ENCODE measurements at places on chromosomes 5 and 9. TPM values are rescaled to one million over a fixed set of nuclear protein-coding genes. Genes with fewer than 3 reads are reported as not detected.

The NDOR1 gene
- 105 TPM for total RNA-seq

The SLC6A3 gene
- total RNA-seq: not detected

The S100Z gene
- not detected for total RNA-seq

The MYMK gene
- not detected for total RNA-seq

The PCDHB8 gene
- 0.58 TPM for total RNA-seq

The IL4 gene
- not detected for total RNA-seq

The CD72 gene
- not detected for total RNA-seq

The COL23A1 gene
- 3.6 TPM for total RNA-seq

The CDKN2A gene
- not detected for total RNA-seq

The FST gene
- total RNA-seq: 11.6 TPM

The NUP214 gene
- 34.4 TPM for total RNA-seq

The LCN12 gene
- not detected for total RNA-seq

The OR2Y1 gene
- not detected for total RNA-seq

DNA sequence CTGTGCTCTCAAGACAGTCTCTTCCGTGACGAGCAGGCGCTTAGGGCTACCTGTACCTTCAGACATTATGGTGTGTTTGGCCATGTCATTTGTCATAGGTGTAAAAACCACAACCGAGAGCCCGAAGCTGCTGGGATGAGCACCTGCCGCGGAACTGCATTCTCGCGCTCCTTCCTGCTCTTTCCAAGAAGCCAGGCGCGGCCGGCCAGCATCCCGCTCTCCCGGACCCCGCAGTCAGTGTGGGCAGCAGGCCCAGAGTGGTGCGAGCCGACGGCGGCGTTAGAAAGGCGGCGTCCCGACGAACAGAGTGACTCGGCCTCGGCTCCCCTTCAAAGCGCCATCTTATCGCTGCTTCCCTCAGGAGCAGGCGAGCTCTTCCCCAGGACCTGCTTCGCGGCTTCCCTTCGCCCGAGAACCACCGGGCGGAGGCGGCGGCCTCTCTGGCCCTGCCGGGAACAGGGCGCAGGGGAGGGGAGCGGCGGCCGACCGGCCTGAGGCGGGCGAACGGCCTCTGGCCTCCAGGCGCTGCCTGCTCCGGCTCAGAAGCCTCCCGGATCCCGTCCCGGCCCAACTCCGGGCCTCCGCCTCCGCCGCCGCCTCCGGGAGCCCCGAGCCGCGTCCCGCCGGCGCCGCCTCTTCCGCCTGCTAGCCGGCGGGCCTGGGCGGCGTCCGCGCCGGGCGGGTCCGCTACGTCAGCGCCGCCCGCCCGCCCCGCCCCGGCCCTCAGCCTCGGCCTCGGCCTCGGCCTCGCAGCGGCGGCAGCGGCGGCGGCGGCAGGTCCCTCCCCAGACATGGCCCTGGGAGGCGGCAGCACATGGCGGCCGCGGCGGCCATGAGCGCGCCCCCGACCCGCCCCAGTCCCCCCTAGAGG, at the start of gene FAM120A:
TSS of gene FAM120A (plus strand) at position 741 of the 871 bp plus-strand sequence. CDS start 231 bp downstream, outside the sequence.
- peak; percentile 96 for DNase-seq

GRCh38 chr9:128078504-128079434, 10.7 kb downstream of the SLC25A25 start:
- peak; percentile 48 for DNase-seq

GRCh38 chr5:158482125-158482524, 617.6 kb downstream of the EBF1 start:
- DNase-seq: no peak

- DNase-seq: no peak
Observed at GRCh38 chr5:141663506-141663905, 12.3 kb upstream of the FCHSD1 start.

DNA sequence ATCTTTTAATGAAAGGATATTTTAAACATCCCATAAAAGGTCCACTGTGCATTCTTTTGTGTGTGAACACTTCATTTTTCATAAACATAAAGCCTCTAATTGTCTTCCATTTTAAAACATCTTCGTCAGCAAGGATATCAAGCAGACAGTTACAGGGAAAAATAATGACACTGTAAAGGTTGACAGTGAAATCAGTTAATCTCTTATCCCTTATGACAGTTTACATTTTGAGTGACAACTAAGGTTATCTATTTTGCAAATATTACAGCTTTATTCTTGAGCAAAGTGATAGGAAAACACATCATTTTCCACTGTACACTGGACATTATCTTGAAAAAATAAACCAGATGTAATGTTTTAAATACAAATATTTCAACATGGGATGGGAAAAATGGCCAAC, 28.7 kb upstream of the EFNA5 start:
- no peak for DNase-seq

GRCh38 chr5:142320851-142321560, 3.8 kb downstream of the SPRY4 start:
- no peak for DNase-seq

DNA sequence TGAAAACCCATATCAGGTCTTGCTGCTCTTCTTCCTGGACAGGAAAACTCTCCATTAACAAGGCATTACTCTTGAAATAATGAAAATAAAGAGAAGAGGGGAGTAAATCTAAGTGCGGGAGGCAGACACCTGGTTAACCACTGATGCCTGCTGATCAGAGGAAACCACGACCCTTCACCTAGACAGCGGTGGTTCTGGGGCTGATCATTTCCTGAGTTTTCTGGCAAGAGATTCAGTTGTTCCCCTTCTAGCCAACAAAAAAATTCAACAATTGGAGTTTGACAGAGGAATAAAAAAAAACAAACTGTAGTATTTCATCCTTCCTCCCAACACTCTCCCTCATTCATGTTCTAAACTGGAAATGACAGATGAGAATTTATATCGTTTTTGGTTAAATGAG, 3.0 kb downstream of the RLN2 start:
- no peak for DNase-seq

DNA sequence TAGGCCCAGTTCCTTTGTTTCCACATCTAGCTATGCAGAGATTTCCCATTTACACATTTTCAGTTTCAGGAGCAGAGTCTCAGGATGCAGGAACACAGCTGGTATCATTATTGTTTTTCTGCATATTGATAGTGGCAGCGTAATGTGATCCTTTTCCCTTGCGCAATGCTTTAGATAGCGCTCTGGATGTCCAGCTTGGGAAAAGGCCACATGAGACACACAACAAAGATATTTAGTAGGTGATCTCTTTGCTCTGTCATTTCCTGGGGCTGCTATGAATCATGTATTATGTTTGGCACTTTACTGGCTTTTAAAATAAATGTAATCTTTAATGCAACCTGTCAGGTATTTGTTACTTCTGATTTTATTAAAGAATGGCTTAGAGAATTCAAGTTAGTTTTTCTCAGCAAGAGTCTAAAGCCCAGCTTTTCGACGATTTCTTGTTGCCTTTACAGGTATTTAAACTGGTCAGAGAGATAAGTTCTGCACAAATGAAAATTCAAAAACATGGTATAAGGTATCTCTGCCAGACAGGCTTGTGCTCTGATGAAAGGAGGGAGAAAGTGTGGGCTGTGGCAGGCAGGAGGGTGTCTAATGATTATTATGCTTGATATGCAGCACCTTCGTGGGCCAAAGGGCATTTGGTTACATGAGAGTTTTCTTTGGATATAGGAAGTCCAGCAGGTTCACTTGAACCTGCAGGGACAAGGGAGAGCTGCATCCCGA, 42.2 kb downstream of the PTTG1 start:
- DNase-seq: peak; percentile 26

- no peak for DNase-seq
Observed at GRCh38 chr9:124544535-124544934, 37.3 kb upstream of the NR5A1 start.

GRCh38 chr5:148855249-148856008, 29.0 kb downstream of the ADRB2 start:
- DNase-seq: no peak

GRCh38 chr5:109718632-109719031, 28.9 kb downstream of the MAN2A1 start:
- DNase-seq: no peak

DNA sequence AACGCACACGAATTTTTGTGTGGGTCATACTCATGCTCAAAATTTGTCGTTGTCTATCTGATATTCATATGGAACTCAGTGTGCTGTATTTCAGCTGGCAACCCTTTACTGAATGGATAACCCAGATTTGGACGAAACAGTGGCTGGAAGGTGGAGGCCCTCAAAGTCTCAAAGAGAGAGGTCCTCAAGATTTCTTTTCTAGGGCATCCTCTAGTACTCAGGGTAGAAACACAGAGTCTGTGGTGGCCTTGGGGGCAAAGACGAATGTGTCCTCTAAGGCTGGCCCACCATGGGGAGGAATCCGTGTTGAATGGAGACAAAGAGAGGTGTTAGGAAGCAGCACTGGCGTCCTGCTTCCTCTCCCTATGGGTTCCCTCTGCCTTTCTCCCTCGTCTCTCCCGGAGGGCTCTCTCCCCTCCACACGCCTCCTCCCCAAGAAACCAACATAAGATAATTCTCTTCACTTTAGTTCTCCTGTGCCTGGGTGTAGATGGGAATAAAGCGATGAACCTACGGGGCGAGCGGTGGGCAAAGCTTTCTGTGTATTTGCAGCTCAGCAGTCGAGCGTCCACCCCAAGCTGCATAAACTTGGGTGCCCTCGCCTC, 333.7 kb downstream of the CWC27 start:
- no peak for DNase-seq

GRCh38 chr9:6845880-6846279, 88.1 kb downstream of the KDM4C start:
- DNase-seq: peak; percentile 51

DNA sequence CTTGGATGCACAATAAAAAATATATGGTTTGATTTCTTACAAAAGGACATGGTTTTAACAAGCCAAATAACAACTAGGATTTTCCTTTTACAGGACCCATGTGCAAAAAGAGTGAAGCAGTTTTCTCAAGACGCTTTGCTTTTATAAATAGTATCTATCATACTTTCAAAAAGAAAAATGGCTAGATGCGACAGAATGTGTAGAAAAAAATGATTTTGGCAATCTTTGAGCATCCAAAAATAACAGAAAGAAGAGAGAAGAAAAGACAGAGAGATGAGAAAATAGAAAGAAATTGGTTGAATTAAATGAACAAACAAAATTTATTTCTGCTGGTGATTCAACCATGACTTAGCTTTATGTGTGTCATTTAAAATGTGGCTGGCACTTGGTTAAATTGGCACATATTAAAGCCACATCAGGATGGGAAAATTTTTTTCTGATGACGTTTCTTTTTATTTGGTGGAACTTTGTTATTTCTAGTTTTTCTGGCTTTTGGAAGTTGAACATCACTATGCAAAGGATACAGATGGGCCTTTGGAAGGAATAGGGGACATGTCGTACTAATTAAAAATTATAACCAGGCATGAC, 35.6 kb upstream of the NREP start:
- no peak for DNase-seq

DNA sequence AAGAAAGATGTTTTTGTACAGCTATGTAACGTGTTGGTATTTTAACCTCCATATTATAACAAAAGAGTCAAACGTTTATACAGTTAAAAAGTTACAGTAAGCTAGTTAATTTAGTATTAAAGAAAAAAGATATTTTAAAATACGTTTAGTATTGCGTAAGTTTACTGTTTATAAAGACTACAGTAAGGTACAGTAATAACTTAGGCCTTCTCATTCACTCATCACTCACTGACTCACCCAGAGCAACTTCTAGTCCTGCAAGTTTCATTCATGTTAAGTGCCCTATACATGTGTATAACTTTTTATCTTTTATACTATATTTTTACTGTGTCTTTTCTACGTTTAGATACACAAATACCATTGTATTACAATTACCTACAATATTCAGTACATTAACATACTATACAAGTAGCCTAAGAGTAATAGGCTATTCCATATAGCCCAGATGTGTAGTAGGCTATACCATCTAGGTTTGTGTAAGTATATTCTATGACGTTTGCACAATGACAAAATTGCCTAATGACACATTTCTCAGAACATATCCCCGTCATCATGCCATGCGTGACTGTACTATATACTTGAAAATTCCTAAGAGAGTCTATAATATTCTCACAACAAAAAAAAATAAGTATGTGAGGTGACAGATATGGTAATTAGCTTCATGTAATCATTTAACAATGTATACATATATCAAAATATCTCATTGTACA, 33.8 kb downstream of the ERP44 start:
- no peak for DNase-seq

DNA sequence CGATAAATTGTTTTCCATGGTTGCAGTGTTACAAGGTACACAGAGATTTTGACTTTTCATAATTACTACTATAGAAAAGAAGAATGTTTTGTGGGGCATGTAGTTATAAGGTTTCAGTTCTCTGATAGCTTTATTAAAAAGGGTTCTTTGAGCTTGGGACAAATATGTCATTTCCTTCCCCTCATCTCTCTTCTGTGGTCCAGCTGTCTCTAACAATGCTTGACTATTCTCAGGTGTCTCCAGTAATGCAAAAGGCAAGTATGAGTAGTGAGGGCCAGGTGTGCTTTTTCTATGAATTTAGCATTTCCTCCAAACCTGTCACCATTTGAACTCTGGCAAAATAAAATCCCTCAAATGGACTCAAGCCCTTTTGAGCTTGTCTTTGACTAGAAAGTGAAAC, 84.3 kb downstream of the SLF1 start:
- no peak for DNase-seq

DNA sequence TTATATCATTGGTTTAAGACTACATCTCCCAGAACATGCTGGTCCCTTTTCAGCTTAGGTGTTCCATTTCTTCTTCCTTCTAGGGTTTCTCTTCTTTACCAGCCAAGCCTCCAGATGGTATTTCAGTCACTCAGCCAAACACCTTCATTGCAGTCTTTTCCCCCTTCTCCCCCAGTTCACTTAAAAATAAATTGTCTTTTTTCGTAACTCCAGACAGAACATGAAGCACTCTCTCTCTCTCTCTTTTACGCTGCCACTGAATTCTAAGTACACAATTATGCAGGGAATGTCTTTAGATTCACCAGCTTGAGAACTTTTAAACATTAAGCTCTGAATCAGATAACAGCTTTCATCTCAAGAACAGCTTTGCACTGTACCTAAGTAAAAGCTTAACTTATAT, 419.7 kb upstream of the BRINP1 start:
- DNase-seq: no peak

GRCh38 chr5:151052836-151053235, 28.0 kb downstream of the TNIP1 start:
- no peak for DNase-seq

- DNase-seq: no peak
Observed at GRCh38 chr9:102253099-102253498, 514.7 kb upstream of the GRIN3A start.

- DNase-seq: no peak
Observed at GRCh38 chr5:34494111-34494755, 161.9 kb upstream of the RAI14 start.

GRCh38 chr9:94108584-94108983, 24.3 kb downstream of the PTPDC1 start:
- peak; percentile 14 for DNase-seq

GRCh38 chr5:40714001-40714400, 34.3 kb downstream of the PTGER4 start:
- no peak for DNase-seq

- no peak for DNase-seq
Observed at GRCh38 chr9:109551651-109552050, 53.5 kb upstream of the PTPN3 start.

- DNase-seq: no peak
Observed at GRCh38 chr5:78544561-78545201, 103.9 kb downstream of the LHFPL2 start.

Data from stomach (tissue), 19 donors.